Large intestine (tissue), 12 donors: ENCODE measurements at places on chromosomes 2 and 18. TPM values are rescaled to one million over a fixed set of nuclear protein-coding genes. Genes with fewer than 3 reads are reported as not detected.

DNA sequence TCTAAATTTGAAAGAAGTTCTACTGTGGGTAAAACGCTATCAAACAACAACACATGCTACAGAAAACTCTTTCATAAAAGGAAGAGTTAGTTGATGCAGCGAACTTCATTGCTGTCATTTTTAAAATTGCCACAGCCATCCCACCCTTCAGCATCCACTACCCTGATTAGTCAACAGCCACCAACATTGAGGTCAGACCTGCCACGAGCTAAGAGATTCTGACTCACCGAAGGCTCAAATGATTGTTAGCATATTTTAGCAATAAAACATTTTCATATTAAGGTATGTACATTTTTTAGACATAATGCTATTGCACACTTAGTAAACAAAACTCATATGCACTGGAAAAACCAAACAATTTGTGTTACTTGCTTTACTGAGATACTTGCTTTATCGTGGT is 347.1 kb downstream of the CLIP4 start:
- DNase-seq, result no peak

MALL gene
- polyA plus RNA-seq, result 147 TPM

RAB6D gene
- 0.46 TPM for polyA plus RNA-seq

DNA sequence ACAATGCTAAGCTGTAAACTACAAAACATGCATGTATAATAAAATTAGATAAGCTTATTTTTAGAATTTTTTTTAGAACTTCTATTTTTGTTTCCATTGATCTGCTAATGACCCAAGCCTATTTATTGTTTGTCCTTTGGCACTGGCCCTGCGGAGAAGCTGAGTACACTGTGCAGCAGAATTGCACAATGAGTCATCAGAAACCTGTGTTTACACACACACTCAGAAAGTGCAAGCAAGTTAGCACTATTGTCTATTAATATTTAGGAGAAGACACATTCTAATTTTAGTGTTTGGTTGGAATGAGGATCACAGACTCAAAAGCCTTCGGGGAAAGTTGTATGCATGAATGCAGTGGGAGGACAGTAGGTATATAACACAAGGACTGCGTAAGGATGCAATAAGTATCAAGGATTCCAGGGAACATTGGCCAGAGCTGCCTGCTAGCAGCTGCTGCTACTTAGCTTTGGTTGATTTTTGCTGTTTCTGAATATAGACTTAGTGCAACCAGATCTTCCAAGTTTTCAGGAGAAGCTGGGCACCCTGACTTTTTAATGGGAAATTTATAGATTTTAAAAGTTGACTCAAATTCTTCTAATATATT is 128.2 kb downstream of the KCNH7 start:
- DNase-seq, result no peak

DNA sequence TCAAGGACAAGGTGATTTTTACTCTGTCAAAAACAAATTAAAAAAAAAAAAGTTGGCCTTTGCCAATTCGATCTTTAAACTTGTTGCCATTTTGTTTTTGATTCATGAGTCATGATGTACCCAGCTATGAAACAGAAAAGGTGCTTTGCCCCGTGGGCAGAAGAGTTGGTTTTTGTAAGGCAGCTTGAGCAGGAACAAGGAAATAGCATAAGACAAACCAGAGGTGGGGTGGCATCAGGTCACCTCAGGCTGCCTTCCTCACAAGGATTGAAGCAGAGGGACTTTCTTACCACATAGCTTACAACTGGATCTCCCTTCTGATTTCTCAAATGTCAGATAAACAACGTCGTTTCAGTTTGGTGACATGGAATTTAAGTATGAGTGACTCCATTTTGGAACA is 123.8 kb downstream of the ARL4C start:
- no peak for DNase-seq
